Upper lobe of left lung (tissue), 6 donors: ENCODE measurements at places on chromosomes 1 and 21.
A peak's percentile ranks its signal among the peaks of the same experiment; 100 is the strongest.

DNA sequence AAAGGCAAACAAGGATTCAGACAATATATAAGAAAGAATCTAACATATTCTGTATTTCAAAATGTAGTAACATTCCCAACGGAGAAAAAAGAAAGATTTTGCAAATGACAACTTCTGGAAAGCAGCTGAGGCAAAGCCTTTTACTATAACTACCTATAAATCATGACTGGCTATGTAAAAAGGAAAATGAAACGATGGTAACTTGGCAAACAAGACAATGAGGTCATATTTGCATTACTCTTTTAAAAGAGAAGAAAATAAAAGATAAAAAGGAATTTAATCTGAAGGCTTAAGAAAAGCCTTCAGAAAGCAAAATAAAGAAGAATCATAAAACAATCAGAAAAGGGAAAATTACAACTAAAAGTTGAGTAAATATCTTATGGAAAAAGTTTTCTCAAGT, 25.1 kb upstream of the ASPM start:
- no peak for DNase-seq

DNA sequence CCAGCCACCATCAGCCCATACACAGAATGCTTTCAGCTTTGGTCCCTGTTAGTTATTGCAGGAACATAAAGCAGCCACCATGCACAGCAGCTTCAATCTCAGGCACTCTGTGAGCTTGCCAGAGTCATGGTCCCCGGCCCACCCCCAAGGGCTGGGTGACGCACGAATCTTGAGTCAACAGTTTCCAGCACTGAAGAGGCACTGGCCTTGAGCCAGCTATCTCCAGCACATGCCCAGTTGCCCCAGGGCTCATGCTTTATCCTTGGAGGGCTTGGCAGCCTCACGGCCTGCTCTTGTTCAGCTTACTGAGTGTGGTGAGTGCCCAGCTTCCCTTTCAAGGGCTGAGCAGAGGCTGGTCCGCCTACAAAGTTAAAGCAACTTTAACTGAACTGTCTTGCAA, 200.7 kb upstream of the RAB4A start:
- DNase-seq: no peak

DNA sequence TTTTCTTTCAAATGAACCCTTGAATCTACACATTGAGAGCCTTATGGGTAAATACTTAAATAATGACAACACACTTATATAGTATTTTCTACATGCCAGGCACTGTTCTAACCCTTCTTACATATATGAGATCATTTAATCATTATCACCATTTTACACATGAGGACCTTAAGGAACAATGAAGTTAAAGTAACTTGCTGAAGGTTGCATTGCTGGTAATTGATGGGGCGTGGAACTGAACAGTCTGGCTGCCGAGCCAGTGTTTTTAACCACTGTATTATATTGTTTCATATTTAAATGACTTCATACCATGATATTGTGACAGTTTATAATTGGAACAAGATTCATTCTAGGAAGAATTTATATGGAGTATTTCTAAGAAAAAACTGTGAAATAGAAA, 111.9 kb upstream of the TENT5C start:
- no peak for DNase-seq

DNA sequence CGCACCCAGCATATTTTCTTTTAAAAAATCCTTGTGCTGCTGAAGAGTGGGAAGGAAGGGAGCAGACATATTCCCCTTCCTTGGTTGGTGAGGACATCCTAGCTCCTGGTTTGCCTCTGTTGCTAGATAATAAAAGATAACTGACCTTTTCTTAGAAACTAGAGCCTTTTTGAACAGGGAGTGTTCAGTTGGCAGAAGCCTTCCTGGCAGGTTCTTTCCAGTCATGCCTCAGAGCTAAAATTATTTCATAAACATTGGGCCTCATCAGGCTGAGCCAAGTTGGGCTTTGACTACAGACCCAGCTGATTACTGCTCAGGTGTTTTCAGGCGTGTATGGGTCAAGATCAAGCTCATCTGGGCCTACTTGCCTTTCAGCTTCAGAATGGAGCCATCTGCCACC, 22.7 kb upstream of the SH3BGRL3 start:
- DNase-seq: no peak

DNA sequence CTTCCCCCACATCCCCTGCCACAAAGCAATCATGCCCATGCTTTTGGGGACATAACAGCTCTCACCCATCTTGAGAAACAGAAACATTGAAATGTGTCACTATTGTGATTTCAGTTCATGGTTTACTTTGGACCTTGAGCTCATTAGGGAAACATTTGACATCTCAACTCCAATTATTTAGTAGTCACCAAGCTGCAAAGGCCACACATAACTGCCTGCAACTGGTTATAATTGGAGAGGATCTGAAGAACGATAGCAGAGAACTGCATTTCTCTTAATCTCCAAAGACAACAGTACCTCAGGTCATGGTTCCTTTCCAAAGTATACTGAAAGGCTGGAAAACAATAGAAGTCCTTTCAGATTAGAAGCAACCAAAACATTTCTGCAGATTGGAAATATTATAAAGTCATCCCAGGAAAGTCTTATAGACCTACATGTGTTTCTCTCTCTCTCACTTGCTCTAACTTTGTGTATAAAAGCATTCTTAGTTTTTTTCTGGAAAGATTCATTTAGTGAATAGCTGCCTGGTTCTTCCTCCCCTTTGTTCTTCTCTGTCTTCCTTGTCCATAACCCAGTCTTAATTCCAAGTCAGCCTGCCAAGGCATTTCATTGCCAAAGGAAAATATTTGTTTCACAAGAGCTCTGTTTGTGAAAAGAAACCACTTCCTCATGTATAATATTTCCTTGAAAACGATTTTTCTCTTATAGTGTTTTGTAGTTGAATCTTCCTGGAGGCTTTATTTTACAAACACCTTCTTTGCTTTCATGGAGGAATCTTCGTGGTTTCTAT, 426.8 kb downstream of the ADGRL2 start:
- no peak for DNase-seq

- no peak for DNase-seq
Measured at GRCh38 chr1:155598842-155599331, 11.1 kb upstream of the MSTO1 start.

DNA sequence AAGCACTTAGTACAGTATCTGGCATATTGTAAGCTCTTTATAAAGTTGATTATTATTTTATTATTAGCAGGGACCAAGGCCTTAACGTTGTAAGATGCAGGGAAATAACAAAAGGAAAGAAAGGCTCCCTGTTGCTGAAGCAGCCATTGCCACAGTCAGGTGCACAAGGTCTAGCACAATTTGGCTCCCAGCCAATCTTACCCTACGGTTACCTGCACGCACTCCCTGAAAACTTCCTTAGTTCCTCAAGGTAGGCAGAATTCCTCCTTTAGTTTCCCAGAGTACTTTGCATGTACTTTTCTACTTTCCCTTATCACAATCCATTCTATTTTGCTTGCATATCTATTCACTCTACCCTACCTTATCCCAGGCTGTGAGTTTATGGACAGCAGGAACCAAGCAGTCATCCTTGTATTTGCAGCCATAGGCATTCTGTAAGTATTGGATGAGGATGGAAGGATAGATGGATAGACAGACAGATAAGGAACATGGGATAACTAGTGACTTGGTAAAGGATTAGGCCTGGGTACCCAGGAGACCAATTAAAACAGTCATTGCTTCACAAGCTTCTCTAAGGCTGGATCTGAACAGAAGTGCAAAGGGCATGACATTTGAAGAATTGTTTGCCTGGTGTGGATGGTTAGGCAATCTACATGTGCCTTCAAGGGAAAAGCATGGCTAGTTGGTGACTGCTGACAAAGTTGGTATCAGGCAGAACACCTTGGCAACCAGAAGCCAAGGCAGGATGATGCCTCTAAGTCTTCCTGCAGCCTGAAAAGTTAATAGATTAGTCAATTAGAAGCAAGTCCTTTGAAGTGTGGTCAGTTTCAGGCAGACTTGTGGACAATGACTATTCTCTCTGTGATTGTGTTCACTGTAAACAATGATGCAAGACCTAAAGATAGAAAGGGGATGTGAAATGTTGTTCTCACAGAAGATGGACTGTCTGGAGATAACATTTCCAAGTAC, 20.8 kb upstream of the JAK1 start:
- no peak for DNase-seq

DNA sequence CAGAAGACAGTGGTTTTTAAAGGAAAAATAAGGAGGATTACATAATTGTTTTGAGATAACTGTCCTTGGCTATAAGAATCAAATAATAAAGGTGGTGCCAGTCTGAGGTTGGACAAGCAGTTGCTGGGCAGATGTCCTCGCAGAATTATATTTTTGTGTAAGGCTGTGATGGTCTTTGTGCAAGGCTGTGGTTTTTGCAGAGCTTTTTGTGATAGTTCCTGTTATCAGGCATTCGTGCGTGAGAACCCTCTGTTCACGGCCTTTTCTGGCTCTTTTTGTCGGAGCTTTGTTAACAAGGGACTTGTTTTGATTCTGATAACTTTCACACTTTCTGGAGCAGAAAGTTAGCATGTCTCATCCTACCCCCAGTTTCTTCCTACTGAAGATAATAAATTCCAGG, 33.4 kb downstream of the SH3BP5L start:
- DNase-seq: no peak

DNA sequence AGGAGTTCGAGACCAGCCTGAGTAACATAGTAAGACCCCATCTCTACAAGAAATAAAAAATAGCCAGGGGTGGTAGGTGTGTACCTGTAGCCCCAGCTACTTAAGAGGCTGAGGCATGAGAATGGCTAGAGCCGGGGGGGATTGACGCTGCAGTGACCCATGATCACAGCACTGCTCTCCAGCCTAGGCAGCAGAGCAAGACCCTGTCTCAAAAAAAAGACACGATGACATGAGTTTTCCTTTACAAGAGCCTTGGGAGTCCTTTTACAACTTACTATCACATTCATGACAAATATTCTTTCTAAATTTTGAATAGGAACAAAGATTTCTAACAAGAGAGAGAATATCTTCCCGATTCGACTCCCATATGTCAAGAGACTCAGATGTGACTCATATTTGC, 3.3 kb upstream of the BRWD1 start:
- no peak for DNase-seq

GRCh38 chr1:204151552-204152309, at the start of gene ETNK2:
ETNK2 (minus strand) TSS chr1:204152044; CDS start chr1:204151852, 192 bp downstream.
- DNase-seq: peak; percentile 92

DNA sequence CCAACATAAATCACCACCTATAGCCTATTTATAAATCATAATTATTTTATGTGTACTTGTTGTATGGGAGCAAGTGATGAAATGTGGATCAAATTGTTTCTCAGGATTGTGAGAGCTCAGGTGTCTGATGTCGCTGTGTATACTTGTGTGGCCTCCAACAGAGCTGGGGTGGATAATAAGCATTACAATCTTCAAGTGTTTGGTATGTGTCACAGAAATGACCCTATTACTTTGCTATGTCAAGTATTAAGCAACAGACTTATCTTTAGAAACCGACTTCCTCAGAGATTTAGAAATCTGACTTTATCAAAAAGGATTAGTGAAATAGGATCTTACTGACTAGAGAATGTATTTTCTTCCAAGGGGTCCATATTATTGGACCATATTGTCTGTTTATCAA, 280.9 kb downstream of the TPR start:
- DNase-seq: no peak

- no peak for DNase-seq
Measured at GRCh38 chr1:215568299-215568692, 1.2 kb downstream of the KCTD3 start.

DNA sequence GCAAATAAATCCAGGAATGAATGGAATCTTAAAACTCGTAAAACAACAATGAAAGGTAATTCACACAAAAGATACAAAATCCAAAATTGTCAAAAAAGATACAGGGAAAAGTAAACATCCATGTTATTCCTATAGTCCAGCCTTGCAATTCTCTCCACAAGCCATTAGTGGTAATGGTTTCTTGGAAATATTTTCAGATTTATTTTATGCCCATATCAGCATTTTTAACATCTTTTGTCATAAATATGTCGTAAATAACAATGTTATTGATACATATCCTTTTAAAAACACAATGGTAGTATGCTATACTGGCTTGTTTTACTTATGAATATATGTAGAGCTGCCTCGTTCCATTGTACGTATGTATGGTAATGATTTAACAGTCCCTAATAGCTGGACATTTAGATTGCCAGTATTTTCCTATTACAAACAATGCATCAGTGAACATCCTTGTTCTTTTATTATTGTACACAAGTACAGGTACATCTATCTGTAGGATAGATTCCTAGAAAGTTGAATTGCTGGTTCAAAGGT, 30.6 kb downstream of the DNTTIP2 start:
- DNase-seq: no peak

DNA sequence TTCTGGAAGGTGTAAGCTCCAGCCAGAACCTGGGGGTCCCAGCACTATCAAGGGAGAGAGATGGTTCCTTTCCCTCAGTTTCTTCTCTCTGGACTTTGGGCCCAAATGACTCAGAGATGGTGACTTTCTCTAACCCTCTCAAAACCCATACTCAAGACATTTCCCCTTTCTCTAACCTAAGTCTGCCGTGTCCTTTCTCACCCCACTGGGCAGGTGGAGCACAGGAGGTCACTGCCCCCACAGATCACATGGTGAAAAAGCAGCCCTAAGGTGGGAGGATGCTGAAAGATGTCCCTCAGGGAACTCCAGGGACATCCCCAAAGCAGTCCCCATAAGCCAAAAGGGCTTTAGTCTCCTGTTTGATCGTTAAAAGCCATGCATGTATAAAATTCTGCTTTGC, 173.7 kb downstream of the HIVEP3 start:
- DNase-seq: no peak

- DNase-seq: no peak
Measured at GRCh38 chr1:41889506-41890414, 29.0 kb downstream of the HIVEP3 start.

DNA sequence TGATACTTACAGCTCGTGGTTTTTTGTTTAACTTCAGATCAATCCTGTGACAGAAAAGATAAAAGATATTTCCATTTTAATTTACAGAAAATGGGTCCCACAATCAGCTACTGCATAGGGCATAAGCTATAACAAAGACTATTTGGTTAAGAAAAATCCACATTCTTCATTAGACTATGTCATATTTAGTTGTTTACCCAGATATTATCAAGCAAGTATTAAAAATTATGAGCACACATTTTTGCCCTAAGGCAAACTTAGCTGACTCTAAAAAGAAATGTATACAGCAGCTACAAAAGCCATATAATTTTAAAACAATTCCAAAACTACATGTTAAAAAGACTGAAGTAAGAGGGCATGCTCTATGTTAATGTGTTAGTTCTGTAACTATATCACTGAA, 18.7 kb downstream of the MEAF6 start:
- no peak for DNase-seq

DNA sequence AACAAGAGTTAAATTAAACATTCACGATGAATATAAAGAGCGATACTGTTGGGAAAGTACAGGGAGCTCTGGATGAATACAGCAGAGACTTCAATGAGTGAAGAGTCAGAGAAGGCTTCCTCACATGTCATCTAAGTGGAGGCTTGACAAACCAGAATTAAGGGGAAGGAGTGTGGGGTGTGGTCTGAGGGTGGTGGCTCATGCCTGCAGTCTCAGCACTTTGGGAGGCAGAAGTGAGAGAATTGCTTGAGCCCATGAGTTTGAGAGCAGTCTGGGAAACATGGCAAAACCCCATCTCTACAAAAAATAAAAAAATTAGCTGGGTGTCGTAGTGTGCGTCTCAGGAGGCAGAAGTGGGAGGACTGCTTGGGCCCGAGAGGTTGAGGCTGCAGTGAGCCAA, 8.7 kb downstream of the SDHB start:
- no peak for DNase-seq

GRCh38 chr1:167429612-167430011, 88.7 kb downstream of the CD247 start:
- no peak for DNase-seq

- DNase-seq: no peak
Measured at GRCh38 chr1:150762552-150762951, 3.0 kb downstream of the CTSS start.

- no peak for DNase-seq
Measured at GRCh38 chr1:18855573-18855972, 3.9 kb downstream of the TAS1R2 start.
